ENCODE measurements at places on chromosomes 7 and 10. TPM values are rescaled to one million over a fixed set of nuclear protein-coding genes. Genes with fewer than 3 reads are reported as not detected.

DNA sequence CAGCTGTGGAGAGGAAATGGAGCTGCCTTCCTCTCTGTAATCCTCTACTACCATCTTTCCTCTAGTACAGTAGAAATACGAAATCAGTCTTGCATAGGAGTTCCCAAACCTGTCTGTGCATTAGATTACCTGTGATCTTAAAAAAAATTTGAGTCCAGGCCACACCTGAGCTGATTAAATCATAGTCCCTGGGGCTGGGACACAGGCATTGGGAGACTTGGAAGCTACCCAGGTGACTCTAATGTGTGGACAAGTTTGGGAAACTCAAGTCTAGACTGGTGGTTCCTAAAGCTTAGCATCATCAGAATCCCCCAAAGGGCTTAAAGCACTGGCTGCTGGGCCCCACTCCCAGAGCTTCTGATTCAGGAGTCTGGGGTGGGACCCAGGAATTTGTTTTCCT is 152.7 kb upstream of the GLI3 start:
- H3K27me3 ChIP-seq: no peaks in the 10 kb centered on the region
- H3K4me1 ChIP-seq: no peaks in the 10 kb centered on the region
- DNase-seq: no peak
- H3K27ac ChIP-seq: no peak overlapping the region
- no peaks in the 10 kb centered on the region for H3K36me3 ChIP-seq

DNA sequence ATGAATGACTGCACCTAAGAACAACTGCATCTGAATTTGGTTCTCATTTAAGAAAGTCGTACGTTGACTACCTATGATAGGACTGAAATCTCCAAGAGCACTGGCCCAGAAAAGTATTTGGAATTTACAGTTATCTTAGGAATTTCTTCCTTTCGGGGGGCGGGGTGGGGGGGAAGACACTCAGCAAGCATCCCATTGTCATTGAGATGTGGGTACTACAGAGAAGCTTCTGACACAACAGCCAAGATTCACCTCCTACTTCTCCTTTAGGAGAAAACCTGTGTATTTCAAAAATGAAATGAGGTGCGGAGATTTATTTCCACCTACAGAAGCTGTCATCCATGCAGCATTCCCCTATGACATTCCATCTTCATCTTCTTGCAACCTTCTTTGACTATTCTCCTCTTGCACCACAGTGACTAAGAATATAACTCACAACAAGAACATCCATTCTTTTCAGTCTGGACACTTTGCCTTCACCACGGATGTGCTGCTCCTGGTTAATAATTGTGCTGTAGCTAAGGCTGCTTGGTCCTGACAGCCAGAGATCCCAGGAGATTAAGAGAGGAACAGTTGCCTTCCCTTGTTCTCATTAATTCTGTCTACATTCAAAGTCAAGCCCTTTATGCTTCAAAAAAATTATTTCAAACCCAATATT is 98.4 kb upstream of the FRMD4A start:
- H3K4me3 ChIP-seq: no peak overlapping the region
- no peak for DNase-seq

DNA sequence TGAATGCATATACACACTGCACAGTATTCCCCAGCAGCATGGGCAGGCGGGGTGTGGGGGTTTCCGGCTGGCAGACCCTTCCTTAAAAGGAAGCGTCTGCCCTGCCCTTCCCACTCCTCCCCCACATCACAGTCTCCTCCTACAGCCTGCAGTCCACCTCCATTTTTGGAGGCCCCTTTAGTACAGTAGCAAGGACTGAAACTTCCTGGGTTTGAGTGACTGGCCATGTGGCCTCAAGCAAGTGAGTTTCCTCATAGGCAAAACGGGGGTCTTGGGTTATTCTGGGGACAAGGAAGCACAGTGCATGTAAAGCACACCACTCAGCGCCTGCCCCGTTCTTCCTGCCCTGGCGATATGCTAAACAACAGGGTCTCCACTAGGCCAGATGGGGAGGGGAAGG is 62.1 kb upstream of the COL13A1 start:
- no peak overlapping the region for H3K27ac ChIP-seq
- no peaks in the 10 kb centered on the region for H3K4me1 ChIP-seq
- no peaks in the 10 kb centered on the region for H3K36me3 ChIP-seq
- H3K27me3 ChIP-seq: no peaks in the 10 kb centered on the region

DNA sequence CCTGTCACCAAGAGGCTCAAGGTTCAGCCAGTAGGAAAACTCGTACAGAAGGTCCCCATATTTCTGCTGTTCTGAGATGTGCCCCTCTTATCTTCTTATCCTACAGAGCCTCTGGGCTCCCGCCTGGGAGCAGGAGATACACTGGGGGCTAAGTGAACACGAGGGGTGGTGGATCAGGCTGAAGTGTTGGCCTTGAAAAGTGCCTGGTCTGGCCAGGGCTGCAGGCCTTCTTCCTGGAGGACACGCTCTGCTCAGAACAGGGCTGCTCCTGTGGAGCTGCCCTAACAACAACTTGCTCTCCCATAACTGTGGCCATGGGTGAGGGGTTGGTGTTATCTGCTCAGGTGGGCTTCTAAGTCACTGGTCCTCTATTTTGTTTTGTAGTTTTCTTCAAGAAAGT is 33.7 kb downstream of the C10orf120 start:
- no peaks in the 10 kb centered on the region for H3K4me1 ChIP-seq
- DNase-seq: no peak

GRCh38 chr7:127221731-127222130 is 31.0 kb downstream of the GRM8 start:
- H3K36me3 ChIP-seq: no peaks in the 10 kb centered on the region
- peaks cover 2% of the 10 kb centered on the region for H3K27me3 ChIP-seq
- H3K27ac ChIP-seq: no peak overlapping the region

- H3K4me1 ChIP-seq: no peaks in the 10 kb centered on the region
- H3K27me3 ChIP-seq: no peaks in the 10 kb centered on the region
- H3K36me3 ChIP-seq: no peaks in the 10 kb centered on the region
Observed at GRCh38 chr10:112851588-112852211, 98.3 kb upstream of the TCF7L2 start.

GRCh38 chr10:127146661-127147060 is 49.7 kb downstream of the INSYN2A start:
- DNase-seq: no peak
- H3K27me3 ChIP-seq: no peaks in the 10 kb centered on the region
- no peaks in the 10 kb centered on the region for H3K4me1 ChIP-seq

DNA sequence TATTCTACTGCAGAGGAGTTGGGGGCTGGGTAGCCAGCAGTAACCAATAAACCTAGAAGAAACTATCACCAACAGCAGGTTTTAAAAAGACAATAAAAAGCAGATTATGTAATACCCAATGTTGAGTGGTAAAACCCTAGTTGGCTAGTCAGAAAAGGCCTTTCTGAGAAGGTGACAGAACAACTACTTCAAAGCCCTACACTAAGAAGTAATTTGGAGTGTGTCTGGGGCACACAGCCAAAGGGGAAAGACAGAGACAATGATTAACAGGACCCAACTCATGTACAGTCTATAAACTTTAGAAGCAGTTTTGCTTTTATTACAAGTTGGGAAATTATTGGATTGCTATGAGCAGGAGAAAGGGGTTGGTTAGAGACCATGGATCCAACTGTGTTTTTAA is 77.2 kb upstream of the TMEM106B start:
- no peaks in the 10 kb centered on the region for H3K27me3 ChIP-seq
- H3K36me3 ChIP-seq: no peaks in the 10 kb centered on the region
- no peak overlapping the region for H3K4me3 ChIP-seq
- peaks cover 2% of the 10 kb centered on the region for H3K4me1 ChIP-seq
- no peak overlapping the region for H3K27ac ChIP-seq

- no peaks in the 10 kb centered on the region for H3K27me3 ChIP-seq
- DNase-seq: no peak
- no peak overlapping the region for H3K27ac ChIP-seq
- H3K4me3 ChIP-seq: no peak overlapping the region
Observed at GRCh38 chr10:1403508-1404322, 333.6 kb downstream of the ADARB2 start.

- no peaks in the 10 kb centered on the region for H3K4me1 ChIP-seq
- H3K27ac ChIP-seq: no peak overlapping the region
- no peaks in the 10 kb centered on the region for H3K27me3 ChIP-seq
Observed at GRCh38 chr7:23161482-23161881, 20.4 kb upstream of the NUP42 start.

DNA sequence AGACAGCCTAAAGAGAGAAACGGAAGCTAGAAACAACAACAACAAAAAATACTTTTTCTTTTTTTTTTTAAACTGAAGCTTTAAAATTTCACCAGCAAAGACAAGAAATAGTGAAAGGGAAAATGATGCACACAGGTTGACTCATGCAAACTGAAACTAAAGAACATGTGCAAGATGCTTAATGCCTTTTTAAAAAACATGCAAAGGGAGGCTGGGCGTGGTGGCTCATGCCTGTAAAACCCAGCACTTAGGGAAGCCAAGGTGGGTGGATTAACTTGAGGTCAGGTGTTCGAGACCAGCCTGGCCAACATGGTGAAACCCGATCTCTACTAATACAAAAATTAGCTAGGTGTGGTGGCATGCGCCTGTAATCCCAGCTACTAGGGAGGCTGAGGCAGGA is 15.1 kb upstream of the CUBN start:
- H3K36me3 ChIP-seq: peaks cover 4% of the 10 kb centered on the region
- no peaks in the 10 kb centered on the region for H3K27me3 ChIP-seq
- H3K27ac ChIP-seq: no peak overlapping the region
- DNase-seq: no peak
- H3K4me1 ChIP-seq: no peaks in the 10 kb centered on the region

Gene PHKG1
- total RNA-seq: 9.7 TPM

Gene DEPP1
- total RNA-seq: not detected
